ENCODE measurements at places on chromosomes 1 and 21.

- no peak for DNase-seq
These were observed 128.1 kb downstream of the SIK1 start for GRCh38 chr21:43298546-43299440.

GRCh38 chr21:16571594-16571993 lies 841.8 kb downstream of the USP25 start:
- DNase-seq: no peak

- no peak for DNase-seq
These were observed 120.7 kb downstream of the NFIA start for GRCh38 chr1:61202854-61203598.

GRCh38 chr1:86753700-86754099 lies 49.3 kb downstream of the SH3GLB1 start:
- DNase-seq: no peak

GRCh38 chr1:209434631-209435217 lies 148.8 kb upstream of the CAMK1G start:
- DNase-seq: no peak

DNA sequence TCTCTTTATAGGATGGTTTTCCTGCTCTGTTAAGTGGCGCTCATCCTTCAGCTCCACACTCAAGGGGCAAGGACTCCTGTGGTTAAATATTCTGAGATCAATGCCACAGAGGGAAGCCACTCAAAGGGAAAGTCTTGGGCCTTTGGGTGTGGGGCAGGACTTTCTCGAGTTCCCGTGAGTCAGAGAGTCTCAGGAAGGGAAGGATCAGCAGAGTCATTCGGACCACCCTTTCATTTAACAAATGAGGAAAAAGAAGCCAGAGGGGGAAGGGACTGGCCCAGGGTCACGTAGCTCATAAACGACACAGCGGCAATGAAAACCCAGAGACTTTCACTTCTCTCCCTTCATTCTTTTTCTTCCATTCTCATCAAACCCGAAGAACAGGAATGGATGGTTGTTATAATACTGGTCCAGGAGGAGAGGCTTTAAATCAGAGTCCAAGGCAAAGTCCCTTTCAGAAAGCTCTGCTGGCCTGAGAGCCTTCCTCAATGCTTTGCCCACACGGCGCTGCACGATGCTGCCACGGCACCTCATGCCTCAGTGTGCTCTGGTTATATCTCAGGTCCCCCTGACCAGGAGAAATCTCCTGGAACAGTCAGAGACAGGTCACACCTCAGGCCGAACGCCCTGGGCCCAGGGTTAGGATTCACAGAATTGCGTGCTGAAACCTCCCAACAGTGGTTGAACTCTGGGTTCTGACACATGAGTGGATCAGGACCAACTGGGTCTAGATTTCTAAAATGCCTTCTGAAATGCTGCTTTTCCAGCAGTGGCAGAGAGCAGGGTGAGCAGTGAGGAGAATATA lies 65.3 kb downstream of the TENT5C start:
- DNase-seq: no peak

Data from fibroblast of pulmonary artery (primary cell).